NCI-H1048 (cell line): ENCODE measurements at places on chromosomes 2 and 18.

GRCh38 chr2:228801451-228801850 lies 469.6 kb downstream of the PID1 start:
- no peak for DNase-seq

GRCh38 chr2:240858321-240858720 lies 10.3 kb upstream of the AGXT start:
- no peak for DNase-seq

GRCh38 chr2:16170675-16171424 lies 230.5 kb downstream of the MYCN start:
- DNase-seq: no peak

DNA sequence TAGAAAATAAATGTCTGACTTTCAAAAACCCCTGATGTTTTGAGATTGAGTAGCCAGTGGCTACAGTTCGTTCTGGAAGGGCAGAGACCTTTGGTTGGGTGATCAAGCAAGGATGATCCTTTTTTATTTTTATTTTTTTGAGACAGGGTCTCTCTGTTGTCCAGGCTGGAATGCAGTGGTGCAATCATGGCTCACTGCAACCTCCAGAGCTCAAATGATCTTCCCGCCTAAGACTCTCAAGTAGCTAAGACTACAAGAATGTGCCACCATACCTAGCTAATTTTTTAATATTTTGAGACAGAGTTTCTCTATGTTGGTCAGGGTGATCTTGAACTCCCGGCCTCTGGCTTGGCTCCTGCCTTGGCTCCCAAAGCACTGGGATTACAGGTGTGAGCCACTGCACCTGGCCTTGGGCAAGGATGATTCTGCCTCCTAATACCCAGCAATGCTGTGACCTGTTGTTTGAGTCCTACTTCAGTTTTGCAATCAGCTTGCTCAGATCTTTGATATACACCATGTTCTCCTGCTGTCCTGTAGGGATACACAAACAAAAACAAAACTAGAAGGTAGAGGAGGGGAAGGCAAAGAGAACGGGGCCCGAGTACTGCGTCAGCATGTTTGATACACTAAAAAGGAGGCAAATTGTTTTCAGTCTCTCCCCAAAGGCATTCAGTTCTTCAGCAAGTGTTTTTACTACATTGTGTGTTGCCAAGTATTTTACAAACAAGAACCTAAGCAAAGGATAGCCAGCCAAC lies 59.2 kb upstream of the LYPD6B start:
- DNase-seq: no peak

GRCh38 chr2:98727369-98728087 lies 3.4 kb downstream of the MGAT4A start:
- no peak for DNase-seq

- no peak for DNase-seq
Observed at GRCh38 chr2:40488927-40489677, 37.2 kb upstream of the SLC8A1 start.

GRCh38 chr2:145860083-145860482 lies 1340.2 kb upstream of the ZEB2 start:
- no peak for DNase-seq

GRCh38 chr18:78208461-78208860 lies 771.2 kb upstream of the SALL3 start:
- DNase-seq: no peak

DNA sequence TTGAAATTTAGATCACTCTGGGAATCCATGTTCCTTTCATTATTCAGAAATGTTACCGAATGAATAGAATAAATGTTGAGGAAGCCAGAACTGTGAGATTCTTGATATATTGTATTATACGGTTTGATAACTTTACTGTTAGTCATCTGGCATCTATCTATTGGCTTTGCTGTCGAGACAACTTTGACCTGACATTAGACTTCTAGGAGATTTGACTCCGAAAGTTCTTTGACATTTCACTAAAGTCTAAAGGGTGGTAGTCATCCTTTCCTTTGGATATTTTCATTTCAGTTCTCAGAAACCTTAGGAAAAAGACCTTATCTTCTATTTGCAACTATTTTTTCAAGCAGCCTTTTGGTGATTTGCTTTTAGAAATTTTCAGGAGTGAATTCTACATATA lies 1.9 kb downstream of the BMPR2 start:
- no peak for DNase-seq

DNA sequence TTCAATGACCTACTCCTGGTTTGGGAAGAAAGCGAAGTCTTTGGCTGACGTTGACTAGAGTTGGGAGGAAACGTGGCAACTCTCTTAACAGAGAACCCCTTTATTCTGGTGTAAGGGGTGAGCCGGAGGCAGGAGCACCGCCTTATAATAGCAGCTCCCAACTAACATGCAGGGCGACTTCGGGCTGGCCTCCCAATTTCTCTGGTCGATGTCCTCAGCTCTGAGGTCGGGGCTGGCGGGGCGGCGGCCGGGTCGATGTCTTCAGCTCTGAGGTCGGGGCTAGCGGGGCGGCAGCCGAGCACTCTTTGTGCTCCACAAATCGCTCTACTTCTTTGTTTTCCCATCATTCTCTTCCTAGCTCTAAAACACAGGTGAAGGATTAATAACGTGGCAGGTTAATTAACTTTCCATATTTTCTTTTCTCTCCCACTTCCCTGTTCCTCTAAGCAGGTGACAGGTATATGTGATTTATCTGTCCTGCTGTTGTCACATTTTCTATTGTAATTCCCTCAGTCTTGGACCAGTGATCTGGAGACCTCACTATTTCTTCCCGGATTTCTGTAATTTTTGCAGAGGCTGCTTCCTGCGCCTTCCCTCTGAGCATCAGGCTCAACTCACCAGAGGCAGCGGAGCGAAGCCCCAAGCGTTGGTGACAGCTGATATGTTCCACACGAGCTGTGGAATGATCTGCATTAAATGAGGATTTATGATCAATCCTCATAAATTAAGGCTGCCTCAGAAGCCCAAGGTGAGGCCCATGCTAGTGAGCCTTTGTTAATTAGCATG lies 64.3 kb downstream of the ACKR3 start:
- no peak for DNase-seq

DNA sequence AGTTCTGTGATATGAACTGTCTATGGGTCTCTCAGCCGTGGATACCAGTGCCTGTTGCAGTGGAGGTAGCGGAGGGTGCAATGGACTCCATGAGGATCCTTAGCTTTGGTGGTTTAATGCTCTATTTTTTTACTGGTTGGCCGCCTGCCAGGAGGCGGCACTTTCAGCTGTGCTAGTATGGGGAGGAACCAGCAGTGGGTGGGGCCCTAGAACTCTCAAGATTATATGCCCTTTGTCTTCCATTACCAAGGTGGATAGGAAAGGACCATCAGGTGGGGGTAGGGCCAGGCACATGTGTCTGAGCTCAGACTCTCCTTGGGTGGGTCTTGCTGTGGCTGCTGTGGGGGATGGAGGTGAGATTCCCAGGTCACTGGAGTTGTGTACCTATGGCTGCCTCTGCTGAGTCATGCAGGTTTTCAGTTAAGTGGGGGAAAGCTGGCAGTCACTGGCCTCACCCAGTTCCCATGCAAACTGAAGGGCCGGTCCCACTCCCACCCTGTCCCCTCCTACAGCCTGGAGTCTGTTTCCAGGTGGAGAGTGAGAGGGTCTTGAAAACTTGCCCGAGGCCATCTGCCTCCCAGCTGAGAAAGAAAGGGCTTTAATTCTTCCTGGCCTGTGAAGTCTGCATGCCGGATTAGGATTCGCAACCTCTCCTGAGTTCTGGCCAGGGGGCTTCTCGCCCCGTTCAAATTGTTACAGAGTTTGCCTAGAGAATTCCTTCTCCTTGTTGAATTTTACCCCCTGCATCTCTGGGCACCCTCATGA lies 14.5 kb downstream of the KCNS3 start:
- no peak for DNase-seq

DNA sequence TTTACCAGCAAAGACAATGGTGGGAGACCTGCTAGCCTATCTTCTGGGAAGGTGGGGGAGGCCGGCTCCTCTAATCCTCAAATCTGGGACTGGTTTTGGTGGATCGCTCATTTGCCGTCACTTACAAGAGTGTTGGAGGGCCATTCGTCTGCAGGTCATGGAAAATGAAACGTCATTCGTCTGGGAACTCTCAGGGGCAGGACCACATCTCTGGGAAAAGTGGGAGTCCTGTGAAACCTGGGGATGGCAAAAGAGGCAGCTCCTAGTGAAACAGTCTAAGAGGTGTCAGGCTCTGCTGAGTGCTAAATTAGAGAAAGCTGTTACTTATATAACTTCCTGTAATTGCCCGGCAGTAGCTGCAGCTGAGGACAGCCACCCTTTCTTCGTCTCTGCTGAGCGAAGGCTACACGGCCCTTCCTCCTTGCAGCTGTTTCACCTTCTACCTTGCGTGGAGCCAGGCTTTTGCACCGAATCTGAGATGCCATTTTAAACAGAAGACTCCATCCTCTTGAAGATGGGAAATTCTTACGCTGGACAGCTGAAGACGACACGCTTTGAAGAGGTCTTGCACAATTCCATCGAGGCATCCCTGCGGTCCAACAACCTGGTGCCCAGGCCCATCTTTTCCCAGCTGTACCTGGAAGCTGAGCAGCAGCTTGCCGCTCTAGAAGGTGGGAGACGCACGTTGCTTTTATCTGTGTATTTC lies 22.4 kb downstream of the GREB1 start:
- DNase-seq: no peak

GRCh38 chr2:240458044-240458899 lies 22.8 kb downstream of the GPC1 start:
- DNase-seq: no peak

GRCh38 chr18:25164848-25165811 lies 186.8 kb downstream of the ZNF521 start:
- no peak for DNase-seq

DNA sequence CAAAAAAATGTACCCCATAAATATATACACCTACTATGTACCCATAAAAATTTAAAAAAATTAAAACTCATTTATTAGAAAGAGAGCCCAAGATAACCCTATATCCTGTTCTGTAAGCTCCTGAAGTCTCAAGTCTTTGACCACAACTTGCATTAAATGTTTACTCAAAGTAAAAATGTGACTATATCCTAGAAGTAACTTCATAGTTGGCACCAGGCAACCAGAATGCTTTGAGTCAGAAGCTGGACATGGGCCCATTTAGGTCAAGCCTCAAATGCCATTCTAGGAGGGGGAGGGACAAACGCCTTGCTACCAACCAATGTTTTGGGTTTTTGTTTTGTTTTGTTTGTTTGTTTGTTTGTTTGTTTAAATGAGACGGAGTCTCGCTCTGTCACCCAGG lies 9.3 kb upstream of the TBC1D8 start:
- DNase-seq: no peak

DNA sequence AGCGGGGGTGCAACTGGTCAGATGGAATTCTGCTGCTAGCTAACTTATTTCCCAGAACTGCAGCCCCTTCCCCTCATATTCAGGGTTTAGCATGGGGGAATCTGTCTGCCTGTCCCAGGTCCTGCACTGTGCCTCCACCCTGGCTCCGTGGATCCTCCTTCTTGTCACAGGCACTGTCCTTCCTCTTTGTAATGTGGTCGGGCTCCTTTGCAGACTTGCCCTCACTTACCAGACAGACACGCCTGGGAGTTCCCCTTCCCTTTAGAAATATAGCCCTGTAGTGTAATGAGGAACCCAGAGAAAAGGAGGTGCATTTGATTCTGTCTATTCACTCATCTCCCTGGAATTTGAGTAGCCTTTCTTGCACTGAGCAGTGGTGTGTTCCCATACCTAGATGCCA lies 108.7 kb downstream of the TRIM43 start:
- no peak for DNase-seq

GRCh38 chr18:31483396-31483795 lies 14.6 kb upstream of the DSG2 start:
- DNase-seq: no peak
